ENCODE measurements at places on chromosomes 1 and 21.

- no peak for DNase-seq
Measured at GRCh38 chr1:186530109-186530508, 69.2 kb upstream of the PDC start.

DNA sequence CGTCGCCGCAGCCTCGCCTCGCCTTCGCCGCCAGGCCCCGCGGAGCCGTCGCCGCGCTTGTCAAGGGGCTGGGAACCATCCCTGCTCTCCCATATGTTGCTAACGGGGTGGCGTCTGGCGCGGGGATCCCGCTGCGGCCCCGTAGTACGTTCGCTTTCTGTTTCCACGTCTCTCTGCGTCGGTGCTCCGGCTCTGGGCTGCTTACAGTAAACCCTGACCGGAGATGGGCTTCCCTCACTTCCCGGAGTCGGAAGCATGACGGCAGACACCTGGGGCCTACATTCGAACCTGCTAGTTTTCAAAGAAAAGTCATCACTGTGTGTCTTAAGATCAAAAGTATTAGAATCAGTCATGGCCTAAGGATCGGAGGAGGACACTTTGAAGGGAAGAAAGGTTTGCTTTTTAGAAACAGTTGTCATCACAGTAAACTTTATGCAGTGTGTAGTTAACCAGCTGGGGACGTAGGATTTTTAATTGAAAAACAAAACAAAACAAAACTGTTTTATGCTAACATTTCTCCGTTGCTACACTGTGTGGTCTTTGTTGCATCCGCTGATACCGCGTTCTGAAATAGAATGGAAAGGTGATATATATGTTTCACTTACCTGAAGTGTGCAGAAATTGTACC is 69.0 kb downstream of the SLC35A3 start:
- no peak for DNase-seq

DNA sequence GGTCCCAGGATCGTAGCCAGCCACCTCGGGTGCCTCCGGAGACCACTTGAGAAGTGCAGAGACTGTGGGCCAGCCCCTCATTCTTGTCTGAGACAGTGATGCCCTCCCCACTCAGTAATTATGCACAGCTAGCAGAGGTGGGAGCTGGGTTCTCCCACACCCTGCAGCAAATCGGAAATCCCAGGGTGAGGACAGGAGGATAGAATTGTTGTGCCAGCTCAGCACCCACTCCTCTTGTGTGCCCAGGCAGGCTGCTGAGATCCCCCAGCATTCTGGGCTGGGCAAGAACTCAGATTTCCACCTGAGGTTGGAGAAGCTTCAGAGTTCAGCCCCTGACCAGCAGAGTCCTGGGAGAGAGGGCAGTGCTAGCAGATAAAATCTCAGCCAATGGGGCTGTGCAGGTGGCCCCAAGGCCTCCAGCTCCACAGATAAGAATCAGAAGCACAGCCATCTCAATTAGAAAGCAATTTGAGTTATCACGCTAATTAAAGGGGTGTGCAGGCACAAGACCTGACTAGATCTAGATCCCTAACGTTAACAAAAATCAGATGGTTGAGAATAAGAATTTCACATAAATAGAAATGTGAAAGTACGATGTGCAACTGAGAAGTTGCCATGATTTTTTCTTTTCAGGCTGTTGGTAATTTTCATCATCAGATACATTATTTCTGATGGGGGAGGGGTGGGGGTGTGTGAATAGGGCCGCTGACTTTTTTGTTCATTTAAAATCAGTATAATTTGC is 45.5 kb upstream of the IRF2BP2 start:
- no peak for DNase-seq

- DNase-seq: no peak
Measured at GRCh38 chr1:3788756-3789420, 7.4 kb downstream of the LRRC47 start.

DNA sequence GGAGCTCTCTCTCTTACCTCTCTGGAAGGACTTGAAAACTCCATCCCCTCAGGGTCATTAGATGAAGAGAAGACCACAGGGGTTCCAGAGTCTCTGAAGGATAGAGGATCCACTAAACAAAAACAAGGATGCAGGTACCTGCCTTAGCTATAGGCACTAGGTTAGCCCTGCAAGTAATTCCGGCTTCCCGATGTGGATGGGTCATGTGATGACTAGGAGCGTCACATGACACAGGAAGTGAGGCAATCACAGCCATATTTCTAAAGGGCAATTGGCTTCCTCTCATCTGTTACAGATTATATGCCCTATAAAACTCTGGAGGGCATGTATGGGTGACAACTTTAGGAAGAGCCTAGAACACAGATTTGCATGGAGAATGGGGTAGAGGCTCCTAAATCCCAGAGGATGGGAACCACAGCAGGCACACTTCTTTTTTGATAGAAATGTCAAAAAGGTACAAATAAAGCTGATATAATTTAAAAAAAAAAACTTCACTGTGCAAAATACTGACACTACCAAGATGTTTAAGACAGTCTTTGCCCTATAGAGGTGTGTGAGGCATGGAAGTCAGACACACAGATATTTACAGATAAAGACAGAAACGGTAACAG is 14.1 kb downstream of the ENTREP3 start:
- peak; percentile 76 for DNase-seq

GRCh38 chr1:11749203-11749689 is 12.7 kb upstream of the C1orf167 start:
- no peak for DNase-seq

GRCh38 chr1:41783189-41783639 is 135.5 kb downstream of the HIVEP3 start:
- DNase-seq: no peak

DNA sequence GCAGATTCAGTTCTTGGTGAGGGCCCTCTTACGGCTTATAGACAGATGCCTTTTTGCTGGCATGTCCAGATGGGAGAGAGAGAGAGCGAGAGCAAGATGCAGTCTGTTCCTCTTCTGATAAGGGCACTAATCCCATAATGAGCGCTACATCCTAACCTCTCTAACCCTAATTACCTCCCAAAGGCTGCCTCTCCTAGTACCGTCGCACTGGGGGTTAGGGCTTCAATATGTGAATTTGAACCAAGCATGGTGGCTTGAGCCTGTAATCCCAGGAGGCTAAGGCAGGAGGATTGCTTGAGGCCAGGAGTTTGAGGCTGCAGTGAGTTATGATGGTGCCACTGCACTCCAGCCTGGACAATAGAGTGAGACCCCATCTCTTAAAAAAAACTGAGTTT is 10.5 kb upstream of the SDE2 start:
- no peak for DNase-seq

DNA sequence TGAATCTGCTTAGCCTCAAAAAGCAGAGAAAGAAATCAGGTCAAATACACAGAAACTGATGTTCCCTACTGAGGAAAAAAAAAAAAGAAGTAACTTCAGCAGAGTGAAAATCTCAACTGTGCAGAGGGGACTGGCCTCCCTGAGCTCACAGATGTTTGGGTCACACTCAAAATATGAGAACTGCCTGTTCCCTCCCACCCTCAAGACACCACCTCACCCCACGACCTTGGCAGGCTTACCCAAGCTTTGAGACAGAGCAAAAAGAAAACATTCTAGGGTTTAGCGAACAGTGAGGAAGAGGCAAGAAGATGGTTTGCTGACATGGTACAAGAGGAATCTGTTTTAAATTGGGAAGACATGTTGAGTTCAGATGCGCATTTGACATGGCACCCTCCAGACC is 48.8 kb downstream of the NID1 start:
- DNase-seq: no peak

GRCh38 chr1:33320619-33321165 is at the start of gene A3GALT2:
TSS of gene A3GALT2 (minus strand) at chr1:33321098. CDS start at chr1:33321098, 0 bp downstream.
- DNase-seq: no peak

DNA sequence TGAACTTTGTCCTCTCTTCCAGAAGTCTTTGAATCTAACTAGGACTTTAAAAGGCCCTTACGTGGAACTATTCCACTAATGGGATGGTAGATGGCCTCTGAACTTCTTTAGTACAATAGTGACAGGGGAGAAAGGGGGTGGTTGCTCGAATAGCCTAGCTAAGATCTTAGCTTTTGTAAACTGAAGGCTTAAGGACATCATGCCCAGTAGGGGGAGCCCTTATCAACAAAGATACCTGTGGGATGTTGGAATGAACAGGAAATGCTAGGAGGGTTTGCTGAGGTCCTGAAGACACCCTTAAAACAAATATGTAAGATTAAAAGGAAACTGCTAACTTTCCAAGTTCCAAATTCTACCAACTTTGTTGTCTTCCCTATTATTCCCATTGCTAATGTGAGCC is 33.2 kb downstream of the NHLH2 start:
- DNase-seq: peak; percentile 58

DNA sequence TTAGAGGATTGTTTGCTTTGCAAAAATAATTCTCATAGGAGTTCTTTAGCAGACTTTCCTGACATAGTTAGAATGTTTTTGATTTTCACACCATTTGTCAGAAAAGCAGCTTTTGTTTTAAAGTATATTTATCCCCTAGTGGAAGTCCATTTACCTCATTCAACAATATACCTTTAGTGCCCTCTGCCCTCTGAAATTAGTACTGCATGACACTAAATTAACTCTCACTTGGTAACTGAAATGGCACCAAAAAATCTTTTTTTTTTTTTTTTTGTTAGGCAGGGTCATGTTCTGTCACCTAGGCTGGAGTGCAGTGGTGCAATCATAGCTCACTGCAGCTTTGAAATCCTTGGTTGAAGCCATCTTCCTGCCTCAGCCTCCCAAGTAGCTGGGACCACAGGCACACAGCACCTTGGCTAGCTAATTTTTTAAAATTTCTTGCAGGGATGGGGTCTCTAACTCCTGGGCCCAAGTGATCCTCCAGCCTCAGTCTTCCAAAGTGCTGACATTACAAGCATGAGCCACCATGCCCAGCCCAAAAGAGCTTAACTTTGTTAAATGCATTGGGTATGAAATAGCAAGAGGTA is 13.6 kb downstream of the LRRC42 start:
- no peak for DNase-seq

GRCh38 chr1:114126261-114127095 is 27.2 kb downstream of the SYT6 start:
- no peak for DNase-seq

GRCh38 chr1:8078176-8078671 is 52.1 kb upstream of the ERRFI1 start:
- no peak for DNase-seq

Data from caudate nucleus (tissue), 63 donors.